ENCODE measurements at places on chromosomes 1 and 21.

- no peak for DNase-seq
These were observed 37.6 kb upstream of the GALNT2 start for GRCh38 chr1:230029244-230029941.

GRCh38 chr1:244276646-244277045 is 175.1 kb downstream of the ADSS2 start:
- DNase-seq = no peak

DNA sequence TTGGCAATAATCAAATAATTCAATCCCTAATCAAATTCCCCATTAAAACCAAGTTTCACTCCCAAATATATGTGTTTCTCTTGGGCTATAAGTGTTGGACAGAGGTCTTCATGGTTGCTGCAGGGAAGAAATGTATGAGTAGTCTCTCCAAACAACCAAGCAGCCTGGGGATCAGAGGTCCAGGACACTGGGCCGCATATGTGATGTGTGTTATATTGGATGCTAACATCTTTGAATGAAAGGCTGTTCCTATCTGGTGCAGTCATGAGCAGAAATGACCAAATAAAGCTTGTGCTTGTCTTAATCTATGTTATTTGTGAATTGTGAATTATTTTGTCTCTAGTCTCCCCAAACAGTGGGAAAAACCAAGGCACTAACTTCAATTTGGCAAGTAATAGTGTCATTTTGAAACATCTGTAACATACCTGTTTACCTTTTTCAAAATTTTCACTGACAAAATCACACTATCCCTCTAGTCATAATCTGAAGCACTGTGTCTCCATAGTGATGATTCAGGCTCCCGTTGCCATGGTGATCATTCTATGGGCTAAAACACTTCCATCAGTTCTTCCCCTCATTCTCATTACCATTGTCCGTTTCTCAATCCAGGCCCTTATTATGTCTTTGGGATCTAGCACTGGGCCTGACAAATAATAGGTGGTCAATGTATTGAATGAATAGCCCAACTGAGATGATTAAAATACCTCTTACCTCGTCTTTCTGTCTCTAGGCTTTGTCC is 12.5 kb upstream of the TADA1 start:
- no peak for DNase-seq

GRCh38 chr21:29146726-29147125 is 16.3 kb downstream of the MAP3K7CL start:
- DNase-seq = no peak

DNA sequence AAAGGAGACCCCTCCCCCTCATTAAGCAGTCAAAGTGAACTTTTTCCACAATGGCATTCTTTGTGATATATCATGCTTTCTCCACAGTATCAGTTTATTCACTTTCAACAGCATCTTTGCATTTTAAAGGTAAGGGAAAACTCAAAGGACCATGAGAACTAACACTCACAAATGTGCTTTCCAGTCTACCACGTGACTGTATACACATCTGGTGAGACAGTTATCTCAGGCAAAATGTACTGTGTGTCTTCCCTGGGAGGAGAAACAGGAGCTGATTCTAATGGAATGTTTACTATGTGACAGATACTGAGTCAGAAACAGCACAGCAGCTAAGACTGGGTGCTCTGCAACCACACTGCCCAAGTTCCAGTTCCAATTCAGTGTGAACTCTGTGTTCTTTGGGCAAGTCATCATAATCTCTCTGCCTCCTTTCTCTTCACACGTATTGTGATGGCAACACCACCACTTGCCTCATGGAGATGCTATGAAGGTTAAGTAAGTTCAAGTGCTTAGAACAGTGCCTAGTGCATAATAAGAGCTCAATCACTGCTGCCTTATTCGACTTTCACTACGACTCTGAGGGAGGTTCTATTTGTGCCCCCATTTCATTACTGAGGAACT is 79.0 kb downstream of the SLC45A1 start:
- DNase-seq = no peak

DNA sequence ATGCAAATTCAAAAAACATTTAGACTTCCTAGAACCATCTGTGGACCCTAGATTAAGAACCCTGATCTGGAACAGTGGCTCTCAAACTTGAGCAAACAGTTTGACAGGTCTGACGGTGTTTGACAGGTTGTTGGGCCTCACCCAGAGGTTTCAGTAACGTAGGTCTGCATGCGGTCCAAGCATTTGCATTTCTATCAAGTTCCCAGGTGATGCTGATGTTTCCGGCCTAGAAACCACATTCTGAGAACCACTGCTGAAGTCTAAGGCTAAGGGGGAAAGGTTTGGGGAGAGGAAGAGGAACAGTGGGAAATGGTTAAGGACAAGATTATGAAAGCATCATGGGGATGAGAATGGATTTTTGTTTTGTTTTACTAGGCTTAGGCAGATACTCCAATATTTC is 48.6 kb downstream of the MDM4 start:
- DNase-seq = no peak

DNA sequence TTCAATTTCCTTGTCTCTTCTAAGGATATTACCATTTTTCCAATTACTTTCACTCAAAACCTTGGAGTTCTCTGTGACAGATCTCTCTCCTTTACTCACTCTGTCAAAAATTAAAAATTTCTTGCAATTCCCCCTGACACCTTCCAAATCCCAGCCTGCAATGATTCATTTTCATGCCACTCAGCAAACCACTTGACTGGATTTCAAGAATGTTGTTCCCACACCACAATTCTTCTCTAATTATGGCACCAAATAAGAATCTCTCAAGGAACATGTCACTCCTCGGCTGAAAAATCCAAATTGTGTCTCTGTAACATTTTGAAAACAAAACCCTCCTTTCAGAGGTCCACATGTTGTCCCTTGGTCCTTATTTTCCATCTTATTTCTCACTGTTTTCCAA is 438.9 kb upstream of the ZP4 start:
- DNase-seq = no peak

DNA sequence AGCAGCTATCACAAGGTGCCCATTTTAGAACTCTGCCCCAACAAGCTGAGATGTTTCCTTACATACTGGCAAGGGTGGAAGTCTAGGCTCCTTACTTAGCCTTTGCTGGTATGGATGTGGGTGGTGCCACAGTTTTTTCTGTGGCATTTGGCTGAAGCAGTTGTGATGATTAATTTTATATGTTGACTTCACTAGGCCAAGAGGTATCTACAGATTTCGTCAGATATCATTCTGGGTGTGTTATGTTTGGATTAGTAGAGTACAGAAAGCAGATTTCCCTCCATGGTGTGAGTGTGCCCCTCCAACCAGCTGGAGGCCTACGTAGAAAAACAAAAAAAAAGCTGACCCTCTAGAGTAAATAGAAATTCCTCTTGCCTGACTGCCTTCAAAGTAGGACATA is 317.0 kb downstream of the BARHL2 start:
- DNase-seq = no peak

- peak; percentile 49 for DNase-seq
These were observed 36.1 kb upstream of the RUNX3 start for GRCh38 chr1:24966121-24966723.

DNA sequence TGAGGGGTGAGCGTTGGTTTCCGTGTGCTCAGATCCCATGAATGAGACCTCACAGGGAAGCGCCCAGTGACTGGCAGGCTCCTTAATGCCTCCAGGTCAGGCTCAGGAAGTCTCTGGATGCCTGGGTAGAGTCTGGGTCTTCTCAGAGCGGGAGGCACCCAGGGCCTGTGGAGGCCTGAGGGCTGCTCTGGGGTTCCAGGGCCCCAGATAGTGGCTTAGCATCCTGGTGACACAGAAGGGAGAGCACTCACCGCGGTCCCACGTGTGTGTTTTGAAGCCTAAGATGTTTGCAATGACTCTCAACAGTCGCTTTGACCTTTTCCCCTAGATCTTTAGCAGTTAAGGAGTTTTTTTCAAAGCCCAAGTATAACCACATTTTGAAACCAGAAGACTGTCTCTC is 25.0 kb downstream of the PRMT2 start:
- DNase-seq = no peak

DNA sequence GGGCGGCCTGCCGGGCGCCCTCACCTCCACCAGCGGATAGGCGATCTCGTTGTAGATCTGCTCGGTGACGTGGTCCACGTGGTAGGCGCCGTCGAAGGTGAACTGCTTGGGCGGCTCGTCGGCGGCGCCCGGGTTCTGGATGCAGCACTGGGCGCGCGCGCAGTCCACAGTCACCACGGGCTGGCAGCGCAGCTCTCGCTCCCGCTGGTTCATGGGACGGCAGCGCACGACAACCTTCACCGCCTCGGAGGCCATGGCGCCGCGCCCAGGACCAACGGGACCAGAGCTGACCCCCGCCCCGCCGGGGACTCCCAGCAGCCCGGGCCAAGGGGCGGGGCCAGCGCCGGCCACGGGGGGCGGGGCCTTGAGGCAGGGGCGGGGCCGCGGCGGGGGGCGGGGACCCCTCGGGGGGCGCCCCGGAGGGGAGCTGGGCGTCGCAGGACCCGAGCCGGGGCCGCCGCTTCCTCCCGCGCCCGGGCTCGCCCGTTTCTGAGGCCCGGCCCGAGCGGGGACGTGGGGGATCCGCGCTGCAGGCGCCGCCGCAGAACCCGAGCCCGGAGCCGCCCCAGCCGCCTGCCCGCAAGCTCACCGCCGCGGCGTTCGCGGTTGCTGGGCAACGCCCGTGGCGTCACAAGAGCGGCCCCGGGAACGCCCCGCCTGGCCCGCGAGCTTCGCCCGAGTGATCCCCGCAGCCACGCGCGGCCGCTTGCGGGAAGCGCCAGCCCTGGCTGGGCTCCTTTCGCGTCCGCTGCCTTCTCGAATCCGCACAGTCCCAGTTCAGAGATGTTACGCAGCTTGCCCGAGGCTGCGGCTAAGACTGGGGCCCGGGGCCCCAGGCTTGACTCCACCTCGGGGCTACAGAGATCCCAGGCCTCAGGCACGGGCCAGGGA is at the start of gene KIF17:
Gene KIF17, minus strand, starts transcription at position 556 of the 891 bp plus-strand sequence. Its CDS starts 301 bp downstream, at position 255.
- DNase-seq = peak; percentile 83

- DNase-seq = no peak
These were observed 314.0 kb downstream of the LMO4 start for GRCh38 chr1:87642581-87643221.

DNA sequence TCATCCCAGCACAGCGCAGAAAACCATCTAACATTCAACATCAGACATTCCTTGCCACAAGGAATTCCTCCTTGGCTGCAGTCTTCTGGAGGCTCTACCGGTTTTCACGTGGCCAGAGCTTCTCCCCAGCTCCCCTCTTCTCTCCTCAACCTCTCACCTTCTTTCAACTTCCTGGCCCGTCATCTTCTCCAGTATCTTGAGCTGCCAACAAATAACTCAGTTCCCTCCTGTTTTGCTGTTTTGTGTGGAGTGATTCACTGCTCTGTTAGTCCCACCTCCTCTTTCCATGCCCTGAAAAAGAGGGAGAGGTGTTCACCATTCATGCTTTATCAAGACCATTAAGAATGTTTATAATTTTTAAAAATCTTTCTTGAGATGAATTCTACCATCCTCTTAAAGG is 32.6 kb downstream of the PIGM start:
- no peak for DNase-seq

GRCh38 chr1:100344774-100345173 is 7.5 kb upstream of the CDC14A start:
- no peak for DNase-seq

GRCh38 chr1:43529206-43529731 is 1.4 kb upstream of the PTPRF start:
- peak; percentile 77 for DNase-seq

GRCh38 chr1:70204600-70204999 is 779 bp downstream of the LRRC40 start:
- no peak for DNase-seq

DNA sequence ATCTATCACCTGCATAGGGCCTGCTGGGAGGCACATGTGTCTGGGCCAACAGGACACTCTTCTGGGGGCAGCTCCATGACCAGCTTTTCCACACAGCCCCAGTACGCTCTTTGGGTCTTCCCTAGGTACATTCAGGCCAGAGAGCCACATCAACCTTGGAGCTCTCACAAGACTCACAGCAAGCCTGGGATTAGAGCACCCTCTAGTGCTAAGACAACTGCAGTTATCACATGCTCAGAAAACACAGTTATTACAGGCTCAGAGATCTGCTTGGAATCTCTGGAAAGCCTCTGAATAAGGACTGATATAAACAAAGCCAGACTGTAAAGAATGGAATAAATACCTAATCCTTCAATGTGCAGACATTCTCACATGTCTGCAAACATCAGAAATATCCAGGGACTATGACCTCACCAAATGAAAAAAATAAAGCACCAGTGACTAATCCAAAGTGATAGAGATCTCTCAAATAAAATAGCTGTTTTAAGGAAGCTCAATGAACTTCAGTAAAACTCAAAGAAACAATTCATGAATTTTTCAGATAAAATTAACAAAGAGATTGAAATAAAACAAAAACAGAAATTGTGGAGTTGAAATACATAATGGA is 563.9 kb upstream of the NR5A2 start:
- DNase-seq = peak; percentile 26

GRCh38 chr1:213448776-213449175 is 397.7 kb downstream of the RPS6KC1 start:
- no peak for DNase-seq

GRCh38 chr1:180163041-180163440 is 8.4 kb downstream of the QSOX1 start:
- DNase-seq = no peak

GRCh38 chr21:35562876-35563275 is 497.4 kb downstream of the SETD4 start:
- DNase-seq = no peak

GRCh38 chr1:226457307-226457712 is 49.4 kb upstream of the PARP1 start:
- peak; percentile 71 for DNase-seq

DNA sequence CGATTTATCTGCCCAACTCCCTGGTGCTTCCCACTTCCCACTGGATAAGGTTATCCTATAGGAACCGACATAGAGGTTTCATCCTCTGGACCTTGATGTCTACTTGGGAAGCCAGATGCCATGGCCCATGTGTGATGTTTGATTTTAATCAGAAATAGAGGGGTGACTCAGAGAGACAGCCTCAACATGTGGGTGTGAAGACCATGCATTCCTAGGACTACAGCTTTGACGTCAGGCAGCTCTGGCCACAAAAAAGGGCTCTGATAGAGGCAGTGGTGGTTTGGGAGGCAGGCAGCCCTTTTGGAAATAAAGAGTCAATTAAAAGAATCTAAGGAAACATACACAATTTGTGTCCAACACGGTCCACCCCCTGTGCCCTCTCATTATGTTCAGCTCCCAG is 5.2 kb upstream of the SH2D2A start:
- no peak for DNase-seq

DNA sequence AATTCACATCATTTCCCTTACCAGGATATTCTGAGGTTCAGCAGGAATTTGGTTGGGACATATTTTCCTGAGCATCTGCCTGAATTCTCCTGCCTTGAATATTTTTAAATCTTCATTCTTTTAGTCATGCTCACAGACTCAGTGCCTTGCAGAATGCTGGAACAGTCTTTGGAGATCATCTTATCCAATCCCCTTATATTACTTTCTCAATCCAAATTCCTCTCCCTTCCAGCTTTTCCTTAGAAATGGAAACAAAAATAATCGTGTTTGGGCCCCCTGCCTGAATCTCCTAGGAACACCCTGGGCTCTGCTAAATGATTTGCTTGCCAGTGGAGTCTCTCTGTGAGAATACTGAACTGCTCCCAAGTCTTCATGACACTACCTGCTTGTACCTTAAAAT is 38.4 kb downstream of the LHX8 start:
- no peak for DNase-seq
